ENCODE measurements at places on chromosomes 11 and 22.

GRCh38 chr22:41481131-41481830, 12.4 kb downstream of the ACO2 start:
- no peak for DNase-seq

DNA sequence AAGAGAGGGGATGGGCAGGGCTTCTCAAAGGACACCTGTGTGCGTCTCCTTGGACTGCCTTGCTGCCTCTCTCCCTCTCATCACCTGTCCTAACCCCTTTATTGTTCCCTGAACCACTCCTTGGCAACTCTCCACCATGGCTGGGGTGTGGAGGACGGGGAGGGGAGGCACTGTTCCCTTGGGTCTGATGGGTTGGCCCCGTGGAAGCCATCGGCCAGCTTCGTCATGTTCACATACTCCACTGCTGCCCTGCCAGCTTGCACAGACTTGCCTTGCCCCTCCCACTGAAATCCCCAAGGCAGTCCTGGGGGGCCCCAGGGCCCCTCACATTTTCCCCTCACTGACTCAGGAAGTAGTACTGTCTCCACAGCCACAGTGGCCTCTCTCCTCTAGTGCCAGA, 36.1 kb upstream of the LRRC32 start:
- DNase-seq = no peak

GRCh38 chr22:50713571-50714056, 24.4 kb upstream of the ACR start:
- DNase-seq = no peak

- DNase-seq = no peak
Observed at GRCh38 chr11:75940911-75941310, 125.9 kb downstream of the UVRAG start.

- DNase-seq = no peak
Observed at GRCh38 chr11:108958368-108959104, 293.7 kb downstream of the DDX10 start.

- DNase-seq = no peak
Observed at GRCh38 chr11:7982582-7983119, 4.5 kb upstream of the EIF3F start.

- DNase-seq = no peak
Observed at GRCh38 chr11:70825893-70826540, 426.4 kb downstream of the SHANK2 start.

GRCh38 chr11:97641988-97642387, 1252.2 kb downstream of the JRKL start:
- DNase-seq = no peak

DNA sequence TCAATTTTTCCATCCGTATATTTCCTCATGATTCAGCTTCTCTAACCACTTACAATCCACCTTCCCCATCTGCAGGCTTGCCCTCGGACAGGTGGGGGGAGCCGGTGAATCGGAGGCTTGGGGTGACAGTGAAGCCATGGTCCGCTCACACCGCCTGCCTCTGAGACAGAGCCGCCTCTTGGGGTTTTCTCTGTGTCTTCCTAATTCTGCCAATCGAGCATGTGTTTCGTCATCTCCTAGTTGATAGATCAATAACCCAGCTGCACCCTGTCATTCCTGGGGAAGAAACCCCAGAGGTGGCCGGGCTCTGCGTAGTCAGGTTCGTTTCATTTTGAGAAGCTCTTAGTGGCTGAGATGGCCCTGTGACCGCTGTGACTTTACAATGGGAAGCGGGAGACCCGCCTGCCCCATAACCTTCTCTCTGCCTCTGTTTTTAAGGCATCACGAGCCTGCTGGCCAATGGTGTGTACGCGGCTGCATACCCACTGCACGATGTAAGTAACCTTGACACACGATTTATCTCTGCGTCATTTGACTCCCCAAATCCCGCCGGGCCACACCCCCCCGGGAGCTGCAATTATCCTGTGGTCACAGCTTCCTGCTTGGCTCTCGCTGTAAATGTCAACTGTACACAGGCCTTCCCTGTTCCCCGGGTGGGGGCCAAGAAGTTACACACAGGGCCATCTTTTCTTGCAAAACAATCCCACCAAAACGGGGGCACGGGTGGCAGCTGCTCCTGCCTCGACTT, 33.3 kb downstream of the ANO1 start:
- DNase-seq = no peak

Measured in stimulated activated CD4-positive, alpha-beta T cell treated with anti-CD3 and anti-CD28 coated beads, Interleukin-4, amount 100 ng/mL, for 24 hours (primary cell).